ENCODE measurements at places on chromosomes 7 and 10.

GRCh38 chr7:1095621-1096155 is 7.8 kb downstream of the GPER1 start:
- no peak for DNase-seq

DNA sequence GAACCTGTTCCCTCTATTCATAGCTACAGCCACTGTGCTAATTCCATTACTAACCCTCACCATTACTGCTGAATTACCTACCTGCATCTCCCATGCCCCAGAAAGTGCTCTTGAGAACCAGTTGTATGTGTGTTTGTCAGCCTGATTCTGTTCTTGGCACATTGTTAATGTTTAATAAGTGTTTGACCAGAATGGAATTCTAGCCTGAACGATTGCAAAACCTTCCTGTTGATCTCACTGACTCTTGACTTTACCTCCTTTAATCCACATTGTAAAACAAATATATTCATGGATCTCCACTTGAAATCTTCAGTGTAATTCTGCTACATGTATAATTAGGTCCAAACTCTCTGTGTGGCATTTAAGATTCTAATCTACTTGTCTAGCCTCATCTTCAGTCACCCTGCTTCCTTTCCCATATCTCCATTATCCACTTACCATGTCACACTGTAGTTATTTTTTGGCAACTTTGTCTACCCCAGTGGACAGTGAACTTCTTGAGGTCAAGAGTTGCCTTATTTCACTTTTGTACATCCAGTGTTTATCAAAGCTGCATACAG is 4.9 kb downstream of the ZNF277 start:
- DNase-seq = no peak

DNA sequence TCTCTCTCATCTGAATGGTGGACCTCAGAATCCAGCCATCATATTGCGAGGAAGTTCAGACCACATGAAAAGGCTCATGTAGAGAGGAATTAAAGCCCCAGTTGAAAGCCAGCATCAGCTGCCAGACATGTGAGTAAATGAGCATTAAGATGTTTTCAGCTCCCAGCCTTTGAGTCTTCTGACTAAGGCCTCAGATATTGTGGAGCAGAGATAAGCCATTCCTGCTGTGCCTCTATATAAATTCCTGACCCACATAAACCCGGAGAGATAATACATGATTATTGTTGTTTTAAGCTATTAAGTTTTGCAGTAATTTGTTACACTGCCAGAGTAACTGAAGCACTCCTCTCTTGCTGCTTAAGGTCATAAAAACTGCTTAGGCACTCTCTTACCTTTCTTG is 14.6 kb downstream of the FAM149B1 start:
- DNase-seq = no peak

- DNase-seq = no peak
Observed at GRCh38 chr10:9951481-9952257, 1066.0 kb upstream of the CELF2 start.

DNA sequence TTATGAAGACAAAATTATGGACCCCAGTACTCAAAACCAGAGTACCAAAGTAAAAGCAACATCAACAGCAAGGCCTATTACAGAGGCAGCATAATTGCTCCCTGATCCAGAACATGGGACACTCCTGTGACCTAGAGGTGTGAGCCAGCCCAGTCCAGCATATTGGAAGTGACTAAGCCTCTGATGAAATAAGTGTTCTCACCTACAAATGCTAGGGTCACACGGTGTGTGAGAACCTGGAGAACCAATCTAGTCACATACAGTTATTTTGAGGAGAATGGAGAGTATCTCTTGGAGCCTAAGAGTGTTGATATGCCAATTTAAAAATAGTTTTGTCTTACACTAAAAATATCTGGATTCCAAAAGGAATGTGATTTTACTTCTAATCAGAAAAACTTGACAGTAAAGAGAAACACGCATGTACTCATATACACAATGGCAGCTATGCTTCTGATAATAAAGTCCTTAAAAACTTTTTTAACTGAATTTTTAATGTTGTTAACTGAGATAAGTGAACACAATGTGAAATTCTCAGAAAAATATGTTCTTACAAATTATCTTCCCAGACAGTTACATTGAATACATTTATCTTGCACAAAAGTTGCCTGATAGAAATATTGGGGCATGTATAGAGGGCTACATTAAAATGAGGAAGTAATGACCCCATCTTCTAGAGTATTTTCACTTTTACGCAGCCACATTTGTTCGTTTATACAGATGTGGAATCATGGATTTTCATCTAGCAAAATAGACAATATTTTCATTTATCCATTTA is 56.8 kb upstream of the CD36 start:
- DNase-seq = no peak

- no peak for DNase-seq
Observed at GRCh38 chr10:44972874-44973306, 5.7 kb downstream of the DEPP1 start.

DNA sequence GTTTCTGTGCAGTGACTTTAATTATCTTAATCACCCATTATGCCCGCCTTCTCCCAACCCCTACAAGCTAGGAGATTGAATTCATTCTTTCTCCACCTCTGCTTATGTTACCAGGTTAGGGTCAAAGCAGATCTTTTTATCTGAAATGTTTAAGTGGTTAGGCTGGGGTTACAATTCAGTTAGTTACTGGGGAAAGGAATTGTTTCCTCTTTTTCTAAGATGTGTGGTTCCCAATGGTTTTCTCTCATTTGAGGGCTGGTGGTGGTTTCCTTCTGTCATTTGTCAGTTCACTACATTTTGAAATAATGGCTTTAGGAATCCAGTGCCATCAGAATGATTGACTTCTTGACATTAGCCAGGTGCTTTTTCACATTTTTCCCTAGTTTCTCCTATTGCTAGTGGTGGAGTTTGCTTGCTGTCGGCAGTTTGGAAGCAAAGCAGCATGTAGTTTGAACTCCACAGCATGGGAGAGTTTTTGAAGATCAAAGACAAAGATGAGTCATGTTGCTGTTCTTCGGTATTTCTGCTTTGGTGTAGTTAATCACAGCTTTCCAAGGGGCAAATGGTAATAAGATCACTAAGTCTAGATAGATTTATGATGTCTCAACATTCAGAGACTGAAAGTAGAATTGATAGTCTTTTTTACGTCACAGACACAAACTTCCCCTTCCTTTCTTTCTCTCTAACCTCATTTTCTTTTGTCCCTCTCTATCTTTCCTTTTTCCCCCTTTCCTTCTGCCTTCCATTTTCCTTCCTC is 168.2 kb downstream of the SND1 start:
- no peak for DNase-seq

DNA sequence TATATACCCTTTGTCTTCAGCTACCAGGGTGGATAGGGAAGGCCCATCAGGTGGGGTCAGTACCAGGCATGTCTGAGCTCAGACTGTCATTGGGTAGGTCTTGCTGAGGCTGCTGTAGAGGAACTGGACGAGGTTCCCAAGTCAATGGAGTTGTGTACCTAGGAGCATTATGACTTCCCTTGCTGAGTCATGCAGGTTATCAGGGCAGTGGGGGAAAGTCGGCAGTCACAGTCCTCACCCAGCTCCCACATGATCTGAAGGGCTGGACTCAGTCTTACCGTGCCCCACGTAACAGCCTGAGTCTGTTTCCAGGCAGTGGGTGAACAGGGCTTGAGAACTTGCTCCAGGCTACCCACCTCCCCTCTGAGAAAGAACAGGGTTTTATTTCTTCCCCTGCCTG is 260.8 kb upstream of the COBL start:
- no peak for DNase-seq

DNA sequence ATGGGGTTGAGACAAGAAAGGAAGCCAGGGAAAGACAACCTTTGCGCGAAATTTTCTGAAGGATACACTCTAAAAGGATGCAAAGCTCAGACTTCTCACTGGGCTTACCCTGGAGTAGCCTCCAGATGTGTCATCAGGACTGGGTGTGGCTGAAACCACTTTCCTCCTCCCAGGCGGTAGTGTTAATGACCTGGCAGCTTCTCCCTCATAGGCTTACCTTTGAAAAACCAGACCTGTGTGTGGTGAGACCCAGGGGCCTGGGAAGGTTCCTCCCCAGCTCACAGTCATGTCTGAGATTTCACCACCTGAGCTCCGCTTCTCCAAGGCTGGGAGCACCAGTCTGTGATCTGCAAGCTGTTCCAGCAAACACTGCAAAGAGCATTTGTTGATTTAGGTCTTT is 93.7 kb downstream of the EPC1 start:
- DNase-seq = no peak

GRCh38 chr10:90378524-90379076 is 479.2 kb downstream of the HTR7 start:
- DNase-seq = no peak

All from activated naive CD4-positive, alpha-beta T cell treated with Interleukin-2 at 50 U/mL for 16 hours (primary cell).